ENCODE measurements at places on chromosomes 3 and 15.

GRCh38 chr3:178482981-178483380, 53.3 kb upstream of the KCNMB2 start:
- no peak for DNase-seq

GRCh38 chr3:141412087-141412935, 44.0 kb downstream of the ZBTB38 start:
- peak; percentile 83 for DNase-seq

GRCh38 chr3:71011565-71012287, 571.8 kb downstream of the FOXP1 start:
- peak; percentile 48 for DNase-seq

- DNase-seq, result no peak
Measured at GRCh38 chr15:51046799-51047449, 47.8 kb downstream of the TNFAIP8L3 start.

DNA sequence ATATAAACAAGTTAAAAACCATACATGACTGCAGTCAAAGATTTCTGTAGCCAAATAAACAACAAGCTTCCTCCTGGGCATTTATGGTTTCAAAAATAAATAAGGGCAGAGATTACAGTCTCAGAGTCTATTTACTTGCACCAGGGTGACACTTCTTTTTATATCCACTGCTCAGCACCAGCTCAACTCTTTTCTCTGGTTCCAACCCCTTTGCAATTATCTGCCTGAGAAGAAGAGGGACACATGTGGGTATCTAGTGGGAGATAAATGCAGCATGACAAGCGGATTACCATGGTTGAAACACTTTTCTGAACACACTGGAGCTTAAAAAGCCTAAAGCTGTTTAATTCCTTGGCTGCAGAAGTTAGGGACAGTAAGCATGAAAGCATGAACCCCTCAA, 311.5 kb downstream of the CNTN3 start:
- DNase-seq, result no peak

DNA sequence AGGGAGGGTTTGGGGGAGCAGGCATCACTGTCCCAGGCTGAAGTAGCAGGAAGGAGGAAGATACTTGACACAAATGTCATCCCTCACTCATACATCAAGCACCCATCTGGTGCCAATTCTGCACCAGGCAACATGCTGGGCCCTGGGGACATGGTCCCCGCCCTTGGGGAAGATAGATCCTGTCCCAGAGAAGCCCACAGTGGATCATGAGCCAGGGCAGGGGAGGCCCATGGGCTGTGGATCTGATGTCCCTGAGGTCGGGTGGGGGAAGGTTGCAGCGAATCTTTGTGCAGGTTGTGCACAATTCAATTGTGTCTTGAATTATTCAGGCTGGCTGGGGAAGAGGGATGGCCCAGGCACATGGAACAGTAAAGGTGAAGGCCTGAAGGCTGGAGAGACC, 6.4 kb upstream of the CCDC33 start:
- DNase-seq, result no peak
